ENCODE measurements at places on chromosomes 1 and 21.

DNA sequence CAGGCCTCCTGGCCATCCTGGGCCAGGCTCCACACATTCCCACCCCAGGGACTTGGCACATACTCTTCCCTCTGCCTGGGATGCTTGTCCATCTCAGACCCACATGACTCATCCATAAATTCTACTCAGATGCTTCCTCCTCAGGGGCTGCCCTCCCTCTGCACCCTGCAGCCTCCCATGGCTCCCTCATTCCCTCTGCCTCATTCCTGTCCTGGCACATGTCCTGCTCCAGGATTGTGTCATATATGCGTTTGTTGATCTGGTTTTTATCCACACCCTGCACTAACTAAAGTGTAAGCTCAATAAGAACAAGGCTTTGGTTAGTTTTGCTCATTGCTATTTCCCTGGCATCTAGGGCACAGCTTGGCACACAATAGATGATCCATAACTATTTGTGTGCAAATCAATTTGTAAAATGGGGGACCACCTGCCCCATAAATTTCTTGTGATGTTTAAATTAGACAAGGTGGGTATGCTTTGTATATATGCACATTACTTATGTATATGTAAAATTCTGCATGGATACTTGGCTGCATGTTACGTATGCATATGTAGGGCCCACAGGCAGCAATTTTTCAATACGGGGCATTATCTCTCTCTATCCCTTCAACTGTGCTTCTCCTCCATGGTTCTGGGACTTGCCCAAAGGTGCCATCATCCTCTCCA lies 191.4 kb downstream of the PTPRU start:
- DNase-seq: no peak

DNA sequence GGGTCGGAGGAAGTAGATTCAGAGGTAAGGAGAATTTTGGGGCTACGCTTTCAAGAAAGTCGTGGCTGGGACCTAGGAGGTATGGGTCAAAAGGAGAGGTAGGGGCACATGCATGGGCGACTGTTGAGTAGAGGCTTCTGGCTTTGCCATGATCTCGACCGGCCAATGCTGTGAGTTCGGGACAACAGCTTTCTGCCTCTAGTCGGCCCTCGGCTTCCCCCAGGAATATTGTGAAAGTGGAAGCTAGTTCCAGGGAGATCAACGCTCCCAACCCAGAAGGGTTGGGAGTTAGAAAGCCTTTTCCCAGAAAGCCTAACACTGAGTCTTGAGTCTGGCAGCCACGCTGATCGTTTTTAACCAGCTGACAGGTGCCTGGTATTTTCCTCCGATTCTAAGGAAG lies 69.0 kb downstream of the ZNF678 start:
- no peak for DNase-seq

- DNase-seq: no peak
Observed at GRCh38 chr1:228750915-228751314, 15.6 kb downstream of the RHOU start.

DNA sequence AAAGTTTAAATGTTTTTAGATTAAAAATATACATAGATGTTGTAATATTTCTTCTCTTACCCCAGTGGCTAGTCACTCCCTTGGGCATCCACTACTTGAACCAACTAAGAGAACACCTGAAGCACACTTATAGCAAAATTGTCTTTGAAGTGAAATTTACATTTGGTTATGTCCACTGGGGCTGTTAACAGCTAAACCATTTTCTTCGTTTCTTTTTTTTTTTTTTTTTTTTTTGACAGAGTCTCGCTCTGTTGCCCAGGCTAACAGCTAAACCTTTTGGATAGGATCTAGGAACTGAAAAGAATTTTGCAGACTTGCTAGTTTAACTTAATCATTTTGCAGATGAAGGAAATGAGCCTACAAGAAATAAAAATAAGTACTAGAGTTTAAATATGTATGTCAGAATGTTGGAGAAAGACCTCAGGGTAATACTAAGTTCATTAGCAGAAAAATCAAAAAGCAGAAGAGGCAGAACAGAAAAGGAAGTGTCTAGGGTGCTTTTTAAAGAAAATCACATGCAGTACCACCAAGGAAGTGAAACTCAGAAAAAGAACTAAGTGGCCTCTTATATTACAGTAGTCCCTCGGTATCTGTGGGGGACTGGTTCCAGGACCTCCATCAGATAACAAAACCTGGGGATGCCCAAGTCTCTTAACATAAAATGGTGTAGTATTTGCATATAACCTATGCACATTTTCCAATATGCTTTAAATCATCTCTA lies 11.8 kb downstream of the DRAM2 start:
- no peak for DNase-seq

DNA sequence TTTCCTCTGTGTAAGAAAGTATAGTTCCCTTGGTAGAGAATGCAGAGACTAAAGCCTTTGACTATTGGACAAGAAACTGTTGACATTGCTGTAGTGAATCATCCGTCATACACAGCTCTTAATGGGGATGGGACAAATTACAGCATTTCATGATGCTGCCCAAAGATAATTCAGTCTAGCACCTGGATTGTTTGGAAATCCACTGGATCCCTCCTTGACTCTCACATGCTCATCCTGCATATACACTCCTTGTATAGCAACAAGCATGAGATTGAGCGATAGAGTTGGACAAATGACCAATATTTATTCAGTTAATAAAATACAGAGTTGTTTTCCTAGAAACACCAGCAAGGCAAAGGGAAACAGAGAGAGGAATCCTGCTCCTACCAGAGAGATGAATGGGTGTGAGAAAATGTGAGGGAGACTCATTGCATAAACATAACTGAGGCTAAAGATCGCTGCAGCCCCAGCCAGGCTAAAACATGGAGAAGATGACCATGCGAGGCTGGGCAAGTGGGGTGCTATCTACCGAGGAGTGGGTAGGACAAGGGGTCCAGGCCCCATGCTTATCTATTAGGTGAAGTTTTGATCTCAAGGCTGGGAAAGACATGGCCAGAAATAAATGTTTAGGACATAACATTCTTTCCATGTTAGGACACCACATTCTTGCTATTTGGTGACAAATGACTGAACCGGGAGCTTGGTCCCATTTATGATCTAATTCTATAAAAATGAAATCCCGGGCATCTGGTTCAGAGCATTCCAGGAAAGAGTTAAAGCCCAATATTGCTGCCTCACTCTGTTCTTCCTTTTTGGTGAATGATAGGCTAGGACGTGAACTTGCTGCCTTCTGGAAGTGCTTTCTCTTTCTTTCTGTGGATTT lies 153.2 kb downstream of the TGFB2 start:
- DNase-seq: peak; percentile 73

GRCh38 chr1:103087256-103087655 lies 21.1 kb downstream of the COL11A1 start:
- DNase-seq: no peak

DNA sequence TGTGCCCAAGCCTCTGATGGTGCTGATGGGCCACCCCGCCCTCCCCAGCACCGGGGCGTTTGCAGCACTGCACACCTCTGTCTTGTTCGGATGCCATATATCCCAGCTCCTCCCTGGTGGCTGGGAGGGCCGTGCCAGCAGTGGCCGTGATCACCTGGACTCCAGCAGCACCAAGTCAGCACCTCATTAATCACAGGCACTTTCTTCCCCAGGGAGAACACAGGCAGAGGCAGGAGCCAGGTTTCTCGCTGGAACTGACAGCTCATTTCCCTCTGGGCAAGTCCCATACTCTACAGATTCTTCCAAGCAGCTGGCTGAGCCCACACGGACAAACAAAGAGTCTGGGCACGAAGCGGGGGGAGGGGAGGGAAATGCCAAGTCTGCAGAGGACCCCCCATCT lies 141.7 kb upstream of the EDN2 start:
- peak; percentile 89 for DNase-seq

DNA sequence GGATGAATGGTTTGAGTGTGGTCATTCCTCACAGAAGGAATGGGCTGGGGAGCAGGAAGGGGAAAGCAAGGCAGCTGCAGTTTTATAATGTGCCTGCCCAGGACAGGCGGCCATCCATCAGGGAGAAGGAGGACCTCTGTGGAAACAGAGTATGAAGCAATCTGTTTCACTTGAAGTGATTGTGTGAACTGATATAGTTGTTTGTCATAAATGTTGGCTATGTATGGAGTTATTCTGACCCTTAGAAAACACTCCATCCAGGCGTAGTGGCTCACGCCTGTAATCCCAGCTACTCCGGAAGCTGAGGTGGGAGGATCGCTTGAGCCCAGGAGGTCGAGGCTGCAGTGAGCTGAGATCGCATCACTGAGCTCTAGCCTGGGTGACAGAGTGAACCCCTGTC lies 46.5 kb downstream of the NENF start:
- no peak for DNase-seq

DNA sequence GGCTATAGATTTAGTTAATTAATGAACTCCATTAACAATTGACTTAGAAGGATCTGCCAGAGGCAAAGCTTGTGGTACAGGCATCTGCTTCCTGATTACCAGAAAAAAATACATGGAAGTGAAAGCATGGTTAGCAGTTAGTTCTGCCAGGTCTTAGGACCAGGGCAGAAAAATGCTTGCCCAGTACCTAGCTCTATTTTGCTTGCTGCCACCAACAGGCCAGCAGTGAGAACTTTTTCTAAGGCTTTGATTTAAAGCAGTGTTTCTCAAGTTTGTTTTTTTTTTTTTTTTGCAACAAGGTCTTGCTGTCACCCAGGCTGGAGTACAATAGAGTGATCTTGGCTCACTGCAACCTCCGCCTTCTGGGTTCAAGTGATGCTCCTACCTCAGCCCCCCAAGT lies 16.4 kb upstream of the MTF1 start:
- peak; percentile 57 for DNase-seq

DNA sequence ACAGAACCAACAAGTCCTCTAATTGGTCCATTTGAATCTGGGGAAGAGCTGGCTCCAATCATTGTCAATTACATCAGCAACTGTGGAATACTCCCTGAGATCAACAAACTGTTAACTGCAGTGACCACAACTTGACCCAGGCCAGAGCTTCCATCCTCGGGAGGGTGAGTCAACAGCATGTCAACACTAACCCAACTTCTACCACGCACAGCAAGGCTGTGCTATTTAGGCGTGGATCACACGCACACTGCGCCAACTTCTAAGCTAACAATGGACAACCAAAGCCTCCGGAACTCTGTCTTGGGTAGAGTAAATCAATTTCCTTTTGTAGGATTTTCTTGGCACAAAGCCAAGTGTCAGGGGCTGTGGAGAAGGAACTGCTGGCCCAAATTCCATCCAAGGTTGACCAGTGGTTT lies 30.4 kb downstream of the APP start:
- peak; percentile 73 for DNase-seq

DNA sequence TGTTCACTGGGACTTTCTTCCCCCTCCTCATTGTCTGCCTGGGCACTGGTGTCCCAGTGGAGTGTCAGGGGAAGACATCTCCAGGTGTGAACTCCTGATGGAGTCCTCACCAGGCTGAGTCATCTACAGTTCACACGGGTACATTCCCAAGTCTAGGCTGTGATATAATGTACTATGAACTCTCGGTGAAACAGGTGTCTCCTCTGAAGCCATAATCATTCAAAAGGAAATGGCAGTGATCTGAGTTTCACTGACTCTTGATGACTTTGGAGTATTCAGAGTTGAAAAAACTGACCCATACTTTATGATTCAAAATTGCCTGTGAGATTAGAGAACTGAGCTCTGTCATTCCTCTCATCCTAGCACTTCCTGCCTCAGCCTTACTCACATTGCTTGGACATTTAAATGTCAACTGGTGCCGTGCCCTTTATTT lies 9.1 kb downstream of the LAMC2 start:
- peak; percentile 82 for DNase-seq

DNA sequence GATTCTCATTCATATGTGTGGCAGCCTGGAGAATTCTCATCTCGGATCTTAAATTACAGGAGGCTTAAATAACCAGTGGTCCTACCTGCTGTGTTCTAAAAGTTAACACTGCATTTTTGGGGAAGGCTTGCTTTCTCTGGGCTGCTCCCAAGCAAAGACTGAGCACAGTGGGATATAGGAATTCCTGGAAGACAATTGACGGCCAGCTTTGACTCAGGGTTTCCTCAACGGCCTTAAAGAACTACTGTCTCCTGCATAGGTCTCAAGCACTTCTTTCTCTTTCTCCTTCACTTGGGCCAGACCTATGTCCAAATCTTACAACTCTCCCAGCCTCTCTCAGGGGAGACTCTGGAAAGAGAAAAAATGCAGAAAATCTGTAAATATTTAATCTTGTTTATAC lies 1.0 kb upstream of the KRTAP13-3 start:
- no peak for DNase-seq

DNA sequence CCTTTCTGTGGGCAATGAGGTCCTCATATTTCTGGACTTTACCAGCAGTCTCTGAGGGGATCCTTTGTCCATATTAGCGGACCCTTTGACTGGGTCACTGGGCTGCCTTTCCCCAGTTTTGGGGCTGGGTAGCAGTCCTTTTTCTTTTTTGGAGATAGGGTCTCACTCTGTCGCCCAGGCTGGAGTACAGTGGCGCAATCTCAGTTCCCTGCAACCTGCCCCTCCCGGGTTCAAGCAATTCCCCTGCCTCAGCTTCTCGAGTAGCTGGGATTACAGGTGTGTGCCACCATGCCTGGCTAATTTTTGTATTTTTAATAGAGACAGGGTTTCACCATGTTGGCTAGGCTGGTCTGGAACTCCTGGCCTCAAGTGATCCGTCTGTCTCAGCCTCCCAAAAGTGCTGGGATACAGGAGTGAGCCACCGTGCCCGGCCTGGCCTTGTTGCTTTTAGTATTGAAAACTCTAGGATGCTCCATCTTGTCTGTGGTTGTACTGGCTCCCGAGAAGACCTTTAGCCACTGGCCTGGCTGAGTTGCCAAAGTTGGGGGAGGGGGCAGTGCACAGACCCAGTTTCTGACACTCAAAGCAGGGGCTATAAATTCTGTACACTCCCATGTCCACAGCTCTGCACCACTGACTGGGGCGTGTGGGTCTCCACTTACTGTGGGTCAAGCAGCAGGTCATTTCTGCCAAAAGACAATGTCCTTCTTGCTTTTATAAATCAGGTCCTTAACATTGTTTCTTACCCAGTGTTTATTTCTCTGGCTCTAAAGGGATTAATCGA lies 33.1 kb downstream of the MAN1C1 start:
- no peak for DNase-seq

- no peak for DNase-seq
Observed at GRCh38 chr1:63103682-63104081, 218.7 kb upstream of the FOXD3 start.

DNA sequence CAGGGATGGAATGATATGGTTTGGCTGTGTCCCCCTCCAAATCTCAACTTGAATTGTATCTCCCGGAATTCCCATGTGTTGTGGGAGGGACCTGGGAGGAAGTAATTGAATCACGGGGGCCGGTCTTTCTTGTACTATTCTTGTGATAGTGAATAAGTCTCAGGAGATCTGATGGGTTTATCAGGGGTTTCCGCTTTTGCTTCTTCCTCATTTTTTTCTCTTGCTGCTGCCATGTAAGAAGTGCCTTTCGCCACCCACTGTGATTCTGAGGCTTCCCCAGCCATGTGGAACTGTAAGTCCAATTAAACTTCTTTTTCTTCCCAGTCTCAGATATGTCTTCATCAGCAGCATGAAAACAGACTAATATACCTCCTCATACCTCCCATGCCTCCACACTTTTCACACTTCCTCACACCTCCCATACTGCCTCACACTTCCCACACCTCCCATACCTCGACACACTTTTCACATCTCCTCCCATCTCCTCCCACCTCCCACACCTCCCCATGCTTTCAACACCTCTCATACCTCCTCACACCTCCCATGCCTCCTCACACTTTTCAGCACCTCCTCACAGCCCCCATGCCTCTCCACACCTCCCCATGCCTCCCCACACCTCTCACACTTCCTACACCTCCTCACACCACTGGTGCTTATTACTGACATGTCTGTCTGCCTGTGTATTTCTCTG lies 21.3 kb downstream of the GPR137B start:
- no peak for DNase-seq

All from epithelial cell of esophagus (primary cell).